ENCODE measurements at places on chromosomes 3 and 15.

DNA sequence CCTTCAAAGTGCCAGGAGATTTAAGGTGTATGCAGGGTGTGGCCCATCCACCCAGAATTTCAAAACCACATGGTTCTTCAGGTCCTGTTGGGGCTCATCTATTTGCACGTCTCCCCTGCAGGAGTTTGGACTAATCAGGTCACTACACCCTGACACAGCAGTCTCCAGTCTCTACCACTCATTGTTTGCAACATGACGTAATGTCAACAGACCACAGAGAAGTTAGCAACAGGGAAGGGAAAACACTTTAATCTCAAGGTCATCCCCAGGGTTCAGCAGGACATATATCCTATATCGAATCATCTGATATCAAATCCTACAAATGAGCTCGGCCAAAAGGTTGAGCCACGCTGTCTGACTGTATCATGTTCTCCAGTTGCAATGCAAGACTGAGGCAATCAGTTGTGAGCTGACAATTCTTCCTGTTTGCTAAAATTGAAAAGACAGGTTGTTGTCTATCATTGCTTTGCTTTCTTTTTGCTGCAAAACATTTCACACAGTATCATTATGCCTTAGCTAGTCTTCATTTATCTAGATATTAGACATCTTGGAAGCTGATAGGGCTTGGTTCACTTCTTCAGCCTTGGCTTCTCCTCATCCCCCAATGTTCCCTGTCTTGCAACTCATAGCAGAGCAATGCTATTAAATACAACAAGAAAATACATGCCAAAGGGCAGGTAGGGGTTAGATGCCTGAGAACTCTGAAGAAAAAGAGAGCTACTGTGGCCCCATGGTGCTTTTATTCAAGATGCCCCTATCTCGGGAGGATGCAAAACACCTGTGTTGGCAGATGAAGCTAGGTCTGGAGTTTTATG, 13.4 kb upstream of the LEKR1 start:
- DNase-seq: peak; percentile 28

- DNase-seq: no peak
Observed at GRCh38 chr3:148089171-148089570, 608.5 kb upstream of the AGTR1 start.

DNA sequence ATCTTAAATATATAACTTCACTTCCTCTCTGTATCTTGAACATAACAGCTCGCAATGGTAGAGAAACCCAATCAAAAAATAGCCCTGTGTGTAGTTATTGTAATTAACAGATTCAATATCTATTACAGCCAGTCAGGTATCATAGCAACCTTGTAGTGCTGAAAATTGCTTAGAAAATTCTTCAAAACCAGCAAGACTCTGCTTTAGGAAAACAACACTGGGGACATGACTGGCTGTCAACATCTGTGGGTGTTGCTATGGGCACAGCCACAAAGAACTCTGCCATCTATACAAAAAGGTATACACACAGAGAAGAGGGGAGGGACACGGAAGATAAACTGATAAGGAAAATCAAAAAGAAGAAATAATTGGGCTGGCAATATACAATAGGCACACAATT, 101.2 kb downstream of the WDR72 start:
- DNase-seq: no peak

DNA sequence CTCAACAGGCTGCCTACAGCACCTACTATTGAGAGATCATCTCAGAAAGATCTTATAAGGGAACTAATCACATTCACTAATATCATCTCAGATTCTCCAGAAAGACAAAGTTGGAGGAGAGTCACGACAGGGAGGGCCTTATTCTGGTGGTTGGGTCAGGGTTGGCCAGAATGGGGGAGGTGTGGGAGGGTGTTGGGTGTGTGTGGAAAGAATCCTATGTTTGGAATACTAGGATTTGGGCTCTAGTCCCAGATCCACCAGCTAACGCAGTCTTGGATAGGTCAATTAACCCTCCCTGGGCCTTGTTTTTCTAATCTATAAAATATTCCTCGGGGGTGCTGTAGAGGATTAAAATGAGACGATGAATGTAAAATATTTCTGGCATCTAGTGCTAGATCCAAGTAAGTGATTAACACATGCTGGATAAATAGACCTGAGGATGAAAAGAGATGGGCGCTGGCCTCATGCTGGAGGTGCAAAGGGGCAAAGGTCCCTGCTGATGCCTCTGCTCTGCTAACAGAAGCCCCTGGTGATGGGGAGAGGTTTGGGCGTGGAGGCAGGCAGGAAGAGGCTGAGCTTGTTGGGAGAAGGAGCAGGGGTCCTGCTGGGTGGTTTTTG, 67.6 kb upstream of the ETV5 start:
- no peak for DNase-seq

- DNase-seq: no peak
Observed at GRCh38 chr3:60391292-60391691, 860.0 kb downstream of the FHIT start.

GRCh38 chr3:152843955-152844354, 9.0 kb downstream of the P2RY1 start:
- no peak for DNase-seq

DNA sequence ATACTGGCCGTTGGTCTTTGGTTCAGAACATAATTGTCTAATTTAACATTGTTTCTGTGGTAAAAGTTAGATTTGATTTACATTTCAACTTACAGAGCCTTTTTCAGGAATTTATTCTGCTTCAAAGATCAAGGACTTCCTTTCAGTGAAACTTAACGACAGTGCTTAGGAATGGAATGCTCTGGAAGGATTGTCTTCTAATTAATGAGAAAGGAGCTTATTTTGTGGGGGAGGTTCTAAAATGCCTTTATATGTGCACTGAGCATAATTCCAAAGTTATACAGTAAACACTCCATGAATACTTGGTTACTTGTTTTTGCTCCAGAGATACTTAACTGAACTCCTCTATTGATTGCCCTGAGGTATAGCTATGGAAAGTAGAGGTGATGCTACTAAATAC, 75.7 kb downstream of the CACNA1D start:
- no peak for DNase-seq

DNA sequence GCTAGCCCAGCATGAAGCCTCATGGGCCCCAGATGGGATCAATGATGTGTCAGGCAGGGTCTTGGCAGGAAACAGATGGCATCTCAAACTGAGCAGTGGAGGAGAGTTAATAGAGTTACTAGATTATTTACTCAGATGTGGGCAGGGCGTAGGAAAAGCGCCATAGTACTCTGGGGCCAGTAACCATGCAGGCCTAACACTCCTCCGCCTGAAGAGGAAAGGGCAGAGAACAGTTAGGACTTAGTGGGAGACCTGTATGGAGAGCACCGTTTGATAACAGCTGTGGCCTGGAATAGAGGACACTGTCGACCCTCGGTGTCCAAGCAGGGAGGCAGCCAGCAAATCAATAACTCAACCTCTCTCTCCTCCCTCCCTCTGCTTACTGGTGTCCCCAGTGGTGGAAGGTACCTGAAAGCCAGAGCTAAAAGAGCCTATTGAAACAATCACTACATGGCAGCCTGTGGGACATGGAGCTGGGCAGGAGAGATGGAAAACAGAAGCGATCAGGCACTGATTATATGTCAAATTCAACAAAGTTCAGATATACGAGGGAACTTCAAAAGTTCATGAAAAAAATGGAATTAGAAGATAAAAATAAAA, 111.4 kb upstream of the CCNL1 start:
- no peak for DNase-seq

DNA sequence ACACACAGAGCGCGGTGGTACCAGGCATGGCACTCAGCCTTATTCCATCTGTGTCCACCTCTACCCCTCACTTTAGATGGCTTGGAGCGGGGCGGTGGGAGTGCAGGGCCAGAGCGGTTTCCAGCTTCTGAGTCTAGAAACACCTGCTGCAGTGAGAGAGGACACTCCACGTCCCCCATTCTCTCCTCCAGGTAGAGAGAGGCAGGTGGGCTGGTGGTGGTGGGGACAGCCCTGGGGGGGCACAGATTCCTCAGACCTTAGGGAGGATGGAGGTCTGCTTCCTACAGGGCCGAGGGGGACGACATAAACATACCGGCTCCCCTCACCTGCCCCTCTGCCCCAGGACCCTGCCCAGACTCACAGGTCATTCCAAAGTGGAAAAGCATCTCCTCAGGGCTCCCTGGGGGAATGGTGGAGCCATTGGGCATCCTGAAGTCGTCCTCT, 40.4 kb downstream of the MUC20 start:
- no peak for DNase-seq

- peak; percentile 86 for DNase-seq
Observed at GRCh38 chr15:42332331-42332730, 27.0 kb upstream of the CAPN3 start.

DNA sequence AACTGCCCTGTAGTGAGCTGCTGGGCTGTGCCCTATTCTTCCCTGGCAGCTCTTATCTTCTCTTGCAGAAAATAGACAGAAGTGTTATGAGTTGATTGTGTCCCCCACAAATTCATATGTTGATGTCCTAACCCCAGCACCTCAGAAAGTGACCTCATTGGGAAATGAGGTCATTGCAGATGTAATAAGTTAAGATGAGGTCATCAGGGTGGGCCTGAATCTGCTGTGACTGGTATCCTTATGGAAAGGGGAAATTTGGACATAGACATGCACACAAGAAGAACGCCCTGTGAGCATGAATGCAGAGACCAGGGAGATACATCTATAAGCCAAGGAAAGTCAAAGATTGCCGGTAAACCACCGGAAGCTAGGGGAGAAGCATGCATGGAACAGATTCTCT, 49.0 kb downstream of the SPSB4 start:
- no peak for DNase-seq

DNA sequence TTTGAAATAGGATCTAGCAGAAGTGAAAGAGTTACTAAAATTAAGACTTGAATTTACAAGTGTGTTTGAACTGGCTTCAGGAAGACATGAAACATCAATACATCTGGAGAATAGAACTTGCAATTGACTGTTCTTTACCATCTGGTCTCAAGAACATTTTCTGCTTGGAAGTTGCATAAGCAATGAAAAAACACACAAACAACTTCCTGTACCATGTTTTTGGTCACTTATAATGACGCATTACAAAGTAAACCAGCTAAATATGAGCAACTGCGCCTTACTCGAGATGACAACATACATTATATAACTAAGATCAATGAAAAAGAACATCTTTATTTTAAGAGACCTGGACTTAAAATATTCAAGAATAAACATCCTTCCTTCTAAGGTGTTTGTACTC, 112.5 kb downstream of the TIGIT start:
- DNase-seq: peak; percentile 76

GRCh38 chr15:90059208-90059985, 42.9 kb downstream of the IDH2 start:
- no peak for DNase-seq

GRCh38 chr15:71431343-71432336, 316.4 kb downstream of the THSD4 start:
- no peak for DNase-seq

GRCh38 chr15:37032091-37032775, 68.1 kb downstream of the MEIS2 start:
- DNase-seq: no peak

DNA sequence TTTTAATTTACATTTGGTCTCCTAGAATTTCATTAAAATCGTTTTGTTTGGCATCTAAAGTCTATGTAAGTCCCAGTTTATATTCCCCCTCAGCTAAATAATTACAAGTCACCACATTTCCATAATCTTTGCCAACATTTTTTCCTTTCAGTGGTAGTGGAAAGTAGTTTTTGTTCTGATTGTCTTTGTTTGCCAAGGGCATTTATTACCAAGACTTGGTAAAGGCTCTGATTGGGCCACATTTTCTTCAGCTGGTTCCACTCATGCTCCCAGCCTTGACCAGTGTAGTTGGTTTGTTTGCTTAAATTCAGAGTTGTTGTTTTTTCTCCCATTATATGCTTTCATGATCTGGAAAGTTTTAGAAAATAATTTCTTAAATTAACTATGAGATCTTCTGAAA, 153.4 kb upstream of the MME start:
- no peak for DNase-seq

DNA sequence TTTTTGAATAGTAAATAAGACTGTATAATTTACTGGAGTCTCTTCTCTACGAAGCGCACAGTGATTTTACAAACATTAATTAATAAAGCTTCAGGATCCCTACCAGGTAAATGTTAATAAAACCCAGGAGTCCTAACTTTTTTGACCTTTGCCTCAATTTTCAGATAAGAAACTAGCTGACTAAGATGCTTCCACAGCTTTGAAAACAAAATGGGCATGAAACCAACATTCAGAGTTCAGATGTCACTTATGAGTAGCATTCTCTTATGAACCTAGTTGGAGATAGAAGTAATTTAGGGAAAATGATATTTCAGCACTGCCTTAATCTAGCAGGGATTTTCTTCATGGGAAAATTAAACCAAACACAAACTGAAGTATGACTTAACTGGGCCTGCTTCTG, 13.0 kb upstream of the FHIT start:
- DNase-seq: no peak

DNA sequence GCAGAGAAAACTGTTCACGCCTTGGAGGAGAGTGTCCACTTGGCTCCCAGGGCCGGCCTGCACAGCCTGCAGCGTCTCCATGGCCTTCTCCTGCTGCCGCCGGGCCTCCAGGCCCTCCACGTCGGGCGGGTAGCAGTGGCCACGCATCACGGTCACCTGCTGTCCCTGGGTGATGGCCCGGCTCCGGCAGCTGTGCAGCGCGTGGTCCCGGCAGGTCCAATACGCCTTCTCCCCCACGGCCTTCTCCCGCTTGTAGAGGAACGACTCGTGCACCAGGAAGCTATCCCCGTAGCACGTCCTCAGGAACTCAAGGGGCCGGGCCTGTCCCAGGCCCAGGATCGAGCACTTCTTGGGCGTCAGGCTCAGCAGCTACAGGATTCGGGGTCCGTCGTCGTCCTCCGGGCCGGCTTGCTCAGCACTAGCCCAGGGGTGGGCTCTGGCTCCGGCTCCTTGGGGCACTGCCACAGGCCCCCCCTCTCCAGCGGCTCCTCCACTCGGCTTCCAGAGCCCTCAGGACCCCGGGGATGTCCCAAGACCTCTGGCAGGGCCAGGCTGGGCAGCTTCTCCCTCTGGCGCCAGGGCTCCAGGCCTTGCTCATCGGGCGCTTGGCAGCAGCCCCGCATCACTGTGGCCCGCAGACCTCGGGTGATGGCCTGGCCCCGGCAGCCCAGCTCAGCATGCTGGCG, 83.6 kb upstream of the FXR1 start:
- no peak for DNase-seq

DNA sequence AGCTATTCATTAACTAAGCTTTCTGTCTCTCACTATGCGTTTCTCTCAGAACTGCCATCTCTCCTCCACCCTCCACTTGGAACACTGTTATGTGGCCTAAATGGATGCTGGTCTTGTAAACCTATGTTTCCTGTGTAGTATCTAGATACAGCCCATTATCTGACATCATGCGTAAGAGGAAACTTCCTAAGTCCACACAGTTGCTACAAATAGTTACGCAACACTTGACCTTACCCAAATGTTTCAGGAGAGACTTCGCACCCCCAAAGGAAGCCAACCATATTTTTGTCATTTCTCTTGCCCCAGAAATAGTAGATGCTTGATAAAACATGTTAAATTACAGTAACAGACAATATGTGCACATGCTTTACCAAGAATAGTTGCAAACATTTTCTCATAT, 87.2 kb upstream of the TPRG1 start:
- no peak for DNase-seq

Measured in HCEC 1CT (cell line).